ENCODE measurements at places on chromosomes 4 and X. TPM values are rescaled to one million over a fixed set of nuclear protein-coding genes. Genes with fewer than 3 reads are reported as not detected.

The ZNF518B gene
- total RNA-seq, result 23.5 TPM

The TGIF2LX gene
- total RNA-seq, result not detected

The MAPK10 gene
- 18.6 TPM for total RNA-seq

The ODAPH gene
- not detected for total RNA-seq

The UTP14A gene
- 26.6 TPM for total RNA-seq

The FMR1 gene
- total RNA-seq, result 23.4 TPM

The FAM133A gene
- total RNA-seq, result 0.03 TPM

The RHOXF2B gene
- total RNA-seq, result not detected

The APEX2 gene
- 15.7 TPM for total RNA-seq

The NAT8L gene
- total RNA-seq, result not detected

The PTPN13 gene
- 16.0 TPM for total RNA-seq

The RASL11B gene
- 1.7 TPM for total RNA-seq

The ZFP42 gene
- total RNA-seq, result not detected

The GSX2 gene
- not detected for total RNA-seq

The RIBC1 gene
- total RNA-seq, result 0.39 TPM

The RPS6KA6 gene
- total RNA-seq, result 5.9 TPM

The CXCL3 gene
- 0.34 TPM for total RNA-seq

The DGKK gene
- total RNA-seq, result not detected

The SPARCL1 gene
- total RNA-seq, result not detected

The CXorf49B gene
- not detected for total RNA-seq

The SOX3 gene
- total RNA-seq, result not detected

The BTK gene
- total RNA-seq, result not detected

The AFF1 gene
- 14.5 TPM for total RNA-seq

The HNRNPD gene
- total RNA-seq, result 67.5 TPM

The CCDC110 gene
- total RNA-seq, result 0.71 TPM

The TEC gene
- 0.05 TPM for total RNA-seq

Data from SJSA1 (cell line).